Effector CD8-positive, alpha-beta T cell (primary cell): ENCODE measurements at places on chromosomes 3 and 15.

DNA sequence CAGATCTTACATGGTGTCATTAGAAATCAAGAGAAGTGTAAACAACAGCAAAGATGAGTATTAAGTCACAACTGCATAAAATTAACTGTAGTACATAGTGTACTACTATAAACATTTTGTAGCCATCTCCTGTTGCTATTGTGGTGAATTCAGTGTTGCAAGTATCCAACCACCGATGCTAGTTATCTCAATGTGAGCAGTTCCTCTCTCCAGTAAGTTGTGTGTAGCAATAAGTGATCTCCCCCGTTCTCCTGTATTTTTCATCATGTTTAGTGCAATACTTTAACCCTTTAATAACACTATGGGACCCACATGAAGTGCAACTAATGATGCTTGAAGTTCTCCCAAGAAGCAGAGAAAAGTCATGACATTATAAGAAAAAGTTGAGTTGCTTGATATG lies 264.7 kb upstream of the KCNH8 start:
- no peak for DNase-seq

- DNase-seq, result peak; percentile 92
These were observed at the start of gene PIAS1 for GRCh38 chr15:68053701-68054627. PIAS1 (plus strand) TSS chr15:68054315; CDS start chr15:68054327, 12 bp downstream.

DNA sequence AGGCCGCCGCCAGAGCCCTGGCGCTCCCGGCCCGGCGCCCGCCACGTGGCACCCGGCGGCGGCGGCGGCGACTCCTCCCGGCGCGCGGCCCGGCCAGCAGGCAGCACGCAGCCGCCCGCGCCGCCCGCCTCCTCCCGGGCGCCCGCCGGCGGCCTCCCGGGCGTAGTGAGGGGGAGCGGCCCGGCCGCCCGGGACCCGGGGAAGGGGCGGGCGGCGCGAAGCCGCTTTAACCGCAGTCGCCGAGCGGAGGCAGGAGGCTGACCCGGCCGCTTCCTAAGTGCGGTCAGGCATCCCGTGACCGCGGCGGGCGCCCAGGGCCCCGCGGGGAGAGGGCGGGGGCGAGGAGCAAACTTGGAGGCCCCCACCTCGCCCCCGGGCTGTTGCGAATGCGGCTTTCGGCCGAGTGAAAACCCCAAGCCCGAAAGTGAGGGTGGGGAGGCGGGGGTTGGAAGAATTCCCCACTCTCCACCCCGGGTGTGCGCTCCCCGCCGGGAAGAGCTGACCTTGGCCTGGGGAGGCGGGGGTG lies 1.7 kb upstream of the HES1 start:
- DNase-seq, result peak; percentile 10

DNA sequence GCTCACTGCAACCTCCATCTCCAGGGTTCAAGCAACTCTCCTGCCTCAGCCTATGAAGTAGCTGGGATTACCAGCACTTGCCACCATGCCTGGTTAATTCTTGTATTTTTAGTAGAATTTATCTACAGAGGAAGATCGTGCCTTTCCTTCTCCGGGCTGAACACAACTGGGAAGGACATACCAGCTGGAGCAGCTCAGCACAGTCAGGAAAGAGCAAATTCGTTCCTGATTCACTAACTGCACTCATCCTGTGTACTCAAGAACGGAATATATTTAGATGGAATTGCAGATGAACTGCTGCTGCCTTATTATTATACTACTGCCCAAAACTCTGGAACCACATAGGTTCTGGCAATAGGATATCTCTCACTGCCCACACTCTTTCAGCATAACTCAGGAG lies 27.1 kb upstream of the P4HTM start:
- no peak for DNase-seq

DNA sequence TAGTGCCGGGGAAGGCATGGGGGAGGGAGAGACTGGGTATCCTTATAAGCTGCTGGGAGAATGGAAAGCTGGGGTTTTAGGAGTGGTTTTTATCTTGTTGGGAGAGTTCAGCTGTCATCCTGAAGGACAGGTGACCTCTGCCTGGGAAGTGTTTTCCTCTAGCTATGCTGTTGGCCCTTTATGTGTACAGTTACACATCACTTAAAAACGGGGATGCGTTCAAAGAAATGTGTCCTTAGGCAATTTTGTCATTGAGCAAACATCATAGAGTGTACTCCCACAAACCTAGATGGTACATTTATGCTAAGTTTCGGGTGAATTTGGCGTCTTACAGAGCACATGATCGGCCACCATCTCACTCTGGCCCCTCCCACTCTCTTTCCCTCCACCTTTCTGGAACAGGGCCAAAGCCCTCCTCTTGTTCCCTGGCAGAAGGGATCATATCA lies 164.3 kb upstream of the NUDT16 start:
- no peak for DNase-seq

- DNase-seq, result no peak
These were observed 667.9 kb upstream of the CFAP20DC start for GRCh38 chr3:59717679-59718205.

- DNase-seq, result no peak
These were observed 6.1 kb downstream of the ZIC1 start for GRCh38 chr3:147415286-147415685.

DNA sequence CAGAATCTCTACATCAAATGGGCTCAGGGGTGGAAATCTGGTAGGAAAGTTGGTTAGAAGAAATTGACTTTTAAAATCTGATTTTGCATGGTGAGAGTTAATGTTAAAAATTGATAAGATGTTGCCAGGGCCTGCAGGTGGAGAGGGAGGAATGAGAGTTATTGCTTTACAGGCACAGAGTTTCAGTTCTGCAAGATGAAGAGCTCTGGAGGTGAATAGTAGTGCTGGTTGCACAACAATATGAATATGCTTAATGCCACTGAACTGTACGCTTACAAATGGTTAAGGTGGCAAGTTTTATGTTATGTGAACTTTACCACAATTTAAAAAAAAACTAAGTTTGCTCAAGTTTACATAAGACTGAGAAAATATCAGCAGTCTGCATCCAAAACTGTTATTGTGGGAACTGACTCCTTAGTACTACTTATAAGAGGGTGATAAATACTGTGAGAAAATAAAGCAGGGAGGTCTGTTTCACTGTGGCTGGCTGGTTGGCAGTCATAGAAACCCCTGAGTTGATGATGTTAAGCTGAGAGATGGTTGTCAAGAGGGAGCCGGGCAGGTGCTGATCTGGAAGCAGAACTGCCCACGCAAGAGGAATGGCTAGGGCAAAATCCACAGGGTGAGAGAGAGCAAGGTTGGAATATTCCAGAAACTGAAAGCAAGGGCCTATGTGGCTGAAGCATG lies 144.9 kb downstream of the EDEM1 start:
- no peak for DNase-seq

GRCh38 chr3:78312851-78313250 lies 1273.0 kb downstream of the ROBO2 start:
- no peak for DNase-seq

- no peak for DNase-seq
These were observed 768.6 kb downstream of the ZPLD1 start for GRCh38 chr3:103203441-103203840.

DNA sequence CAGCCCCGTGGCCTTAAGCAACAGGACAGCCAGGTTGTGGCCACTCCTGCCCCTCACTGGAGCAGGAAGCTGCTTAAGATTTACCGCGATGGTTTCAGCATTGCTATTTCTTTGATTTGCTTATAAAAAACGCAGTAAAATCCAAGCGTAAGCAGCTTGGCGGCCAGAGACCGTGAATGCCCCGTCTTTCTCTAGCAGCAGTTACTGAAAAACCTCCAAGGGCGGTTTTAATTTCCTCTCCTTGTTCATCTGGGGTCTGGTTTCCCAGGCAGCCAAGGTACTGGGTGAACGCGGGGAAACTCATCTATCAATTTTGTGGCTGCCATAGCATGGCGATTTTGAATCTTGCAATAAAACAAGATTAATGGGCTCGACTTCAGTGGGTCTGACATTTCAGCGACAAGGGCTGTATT lies 130.3 kb downstream of the MINAR1 start:
- DNase-seq, result no peak

DNA sequence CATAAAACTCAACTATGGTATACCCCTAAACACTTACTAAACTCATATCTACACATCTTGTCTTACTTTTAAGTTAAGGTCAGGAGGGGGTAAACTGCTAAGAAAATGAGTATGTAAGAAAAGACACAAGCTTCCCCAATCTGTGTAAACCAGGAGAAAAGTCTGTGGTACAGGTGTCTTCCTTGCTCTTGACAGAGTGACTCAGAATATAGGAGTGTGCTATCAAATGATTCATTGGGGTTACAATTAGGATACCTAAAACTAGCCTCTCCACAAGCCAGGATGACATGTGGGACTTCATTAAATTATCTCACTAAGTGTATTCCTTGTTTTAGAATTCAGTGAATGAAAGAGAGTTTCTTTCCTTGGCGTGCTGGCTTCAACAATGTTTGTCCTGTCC lies 274.8 kb downstream of the BBX start:
- DNase-seq, result no peak

DNA sequence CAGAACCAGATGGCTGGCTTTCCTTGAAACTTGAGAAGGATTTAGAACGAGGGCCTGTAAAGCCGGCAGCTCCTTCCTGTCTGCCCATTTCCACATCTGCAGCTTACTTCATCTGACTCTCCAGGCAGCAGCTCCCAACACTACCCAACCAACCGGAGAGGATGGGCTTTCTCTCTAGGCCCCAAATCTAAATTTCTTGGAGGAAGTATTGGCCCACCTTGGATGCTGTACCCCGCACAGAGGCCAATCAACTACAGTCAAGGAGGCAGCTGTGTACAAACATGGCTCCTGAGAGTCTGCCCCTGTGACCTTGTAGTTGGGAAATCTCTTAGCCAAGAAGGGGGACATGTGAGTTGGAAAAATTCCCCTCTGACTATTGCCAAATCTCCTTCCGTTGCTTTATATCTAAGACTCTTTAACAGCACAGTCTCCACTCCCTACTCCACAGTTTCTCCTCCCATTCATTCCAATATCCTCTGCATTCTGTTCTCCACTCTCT lies 8.0 kb upstream of the ACAP2 start:
- DNase-seq, result no peak

GRCh38 chr15:51561271-51561670 lies 61.3 kb downstream of the DMXL2 start:
- no peak for DNase-seq

- DNase-seq, result no peak
These were observed 11.8 kb downstream of the TNK2 start for GRCh38 chr3:195896361-195897080.

- DNase-seq, result no peak
These were observed 69.4 kb downstream of the SLCO3A1 start for GRCh38 chr15:91922646-91923547.
